ENCODE measurements at places on chromosomes 1 and 21.

- no peak for DNase-seq
Measured at GRCh38 chr1:87196110-87196827, 132.4 kb upstream of the LMO4 start.

- no peak for DNase-seq
Measured at GRCh38 chr1:234729561-234730474, 119.8 kb upstream of the IRF2BP2 start.

DNA sequence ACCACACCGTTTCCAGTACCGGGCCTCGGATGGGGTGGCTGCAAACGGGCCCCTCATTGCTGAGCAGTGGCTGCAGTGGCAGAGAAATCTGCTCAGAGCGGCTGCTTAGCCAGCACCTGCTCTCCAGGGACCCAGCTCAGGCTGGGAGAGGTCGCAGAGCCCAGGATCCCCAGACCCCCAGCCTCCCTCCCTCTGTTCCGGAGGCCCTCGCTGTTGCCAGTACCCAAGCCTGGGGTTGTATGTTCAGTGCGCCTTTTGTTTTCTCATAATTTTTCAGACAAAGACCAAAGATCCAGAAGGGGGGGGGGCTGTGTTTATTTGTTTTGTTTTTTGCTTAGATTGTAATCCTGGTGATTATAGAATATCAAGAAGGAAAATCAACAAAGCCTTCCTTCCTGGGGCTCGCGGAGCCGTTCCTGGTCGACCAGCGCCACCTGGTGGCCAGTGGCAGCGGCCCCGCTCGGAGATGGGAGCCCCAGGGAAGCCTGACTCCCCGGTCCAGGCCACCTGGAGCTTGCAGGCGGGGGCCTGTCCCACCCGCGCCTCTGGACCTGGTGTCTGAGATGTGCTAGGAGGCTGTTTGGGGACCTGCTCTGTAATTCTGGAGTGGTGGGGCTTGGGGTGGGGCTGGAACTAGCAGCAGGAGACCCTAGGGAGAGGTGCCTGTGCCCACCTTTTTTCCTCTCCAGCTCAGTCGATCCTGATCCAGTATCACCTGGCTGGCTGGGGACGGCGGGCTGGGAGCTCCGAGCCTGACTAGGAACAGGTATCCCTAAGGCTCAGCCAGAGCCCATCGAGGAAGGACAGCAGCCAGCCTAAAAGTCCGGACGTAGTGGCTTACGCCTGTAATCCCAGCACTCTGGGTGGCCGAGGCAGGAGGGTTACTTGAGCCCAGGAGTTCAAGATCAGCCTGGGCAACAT, 123.9 kb upstream of the VAMP3 start:
- peak; percentile 55 for DNase-seq

- no peak for DNase-seq
Measured at GRCh38 chr1:192010406-192010805, 147.9 kb upstream of the RGS18 start.

DNA sequence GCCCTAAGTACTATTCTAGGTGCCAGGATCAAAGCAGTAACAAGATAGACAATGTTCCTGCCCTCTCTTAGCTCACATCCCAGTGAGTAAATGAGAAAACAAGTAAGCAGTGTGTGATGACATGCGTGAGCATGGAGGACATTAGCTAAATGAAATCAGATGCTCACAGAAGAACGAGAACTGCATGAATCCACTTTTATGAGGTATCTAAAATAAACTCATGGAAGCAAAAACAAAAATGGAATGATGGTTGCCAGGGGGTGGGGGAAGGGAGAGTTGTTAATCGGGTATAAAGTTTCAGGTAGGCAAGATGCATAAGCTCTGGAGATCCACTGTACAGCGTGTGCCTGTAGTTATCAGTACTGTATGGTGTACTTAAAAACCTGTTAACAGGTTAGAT, 195.1 kb downstream of the HHAT start:
- no peak for DNase-seq

- DNase-seq = peak; percentile 76
Measured at GRCh38 chr21:44710756-44711326, 531 bp downstream of the TSPEAR start.

- peak; percentile 46 for DNase-seq
Measured at GRCh38 chr1:185156288-185156853, 382 bp downstream of the TRMT1L start.

DNA sequence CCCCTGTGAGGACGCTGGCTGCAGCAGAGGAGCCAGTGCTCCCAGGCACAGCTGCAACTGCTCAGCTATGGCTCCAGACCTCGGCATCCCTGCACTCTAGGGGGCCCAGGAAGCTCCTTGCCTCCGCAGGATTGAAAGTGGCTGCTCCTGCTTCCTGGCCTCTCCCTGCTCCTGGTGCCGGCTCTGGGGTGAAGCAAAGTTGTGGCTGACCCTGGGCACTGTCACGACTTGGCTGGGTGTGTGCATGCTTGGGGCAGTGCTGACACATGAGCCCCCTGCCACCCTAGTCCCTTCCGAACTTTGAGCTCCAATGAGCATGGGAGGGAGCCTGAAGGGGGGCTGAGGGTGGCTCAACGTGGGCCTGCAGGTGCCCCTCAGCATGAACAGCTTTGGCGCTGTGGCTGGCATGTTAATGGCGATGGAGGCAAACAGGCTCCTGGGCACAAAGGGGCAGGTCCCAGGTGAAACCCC, 1512.2 kb downstream of the KCNT2 start:
- no peak for DNase-seq

- DNase-seq = no peak
Measured at GRCh38 chr1:186633116-186633515, 47.1 kb downstream of the PTGS2 start.

DNA sequence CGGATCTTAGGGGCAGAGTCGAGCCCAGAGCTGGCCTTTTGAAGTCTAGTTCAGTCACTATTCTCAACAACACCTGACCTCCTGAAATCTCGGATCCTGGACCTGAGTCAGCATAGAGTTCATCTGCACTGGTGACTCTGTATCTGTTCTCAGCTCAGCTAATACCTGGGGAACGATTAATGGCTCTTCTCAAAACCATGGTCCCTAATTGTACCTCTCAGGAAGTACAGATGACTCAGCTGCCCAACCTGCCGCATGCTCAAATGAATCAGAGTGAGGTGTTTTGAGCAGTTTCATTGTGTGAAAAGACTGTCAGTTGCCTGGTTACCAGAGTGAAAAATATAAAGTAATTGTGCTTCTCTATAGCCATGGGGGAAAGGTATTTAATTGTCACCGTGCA, 89.2 kb downstream of the SLC35F3 start:
- DNase-seq = no peak

- DNase-seq = no peak
Measured at GRCh38 chr1:117069220-117069844, 9.2 kb downstream of the TTF2 start.

DNA sequence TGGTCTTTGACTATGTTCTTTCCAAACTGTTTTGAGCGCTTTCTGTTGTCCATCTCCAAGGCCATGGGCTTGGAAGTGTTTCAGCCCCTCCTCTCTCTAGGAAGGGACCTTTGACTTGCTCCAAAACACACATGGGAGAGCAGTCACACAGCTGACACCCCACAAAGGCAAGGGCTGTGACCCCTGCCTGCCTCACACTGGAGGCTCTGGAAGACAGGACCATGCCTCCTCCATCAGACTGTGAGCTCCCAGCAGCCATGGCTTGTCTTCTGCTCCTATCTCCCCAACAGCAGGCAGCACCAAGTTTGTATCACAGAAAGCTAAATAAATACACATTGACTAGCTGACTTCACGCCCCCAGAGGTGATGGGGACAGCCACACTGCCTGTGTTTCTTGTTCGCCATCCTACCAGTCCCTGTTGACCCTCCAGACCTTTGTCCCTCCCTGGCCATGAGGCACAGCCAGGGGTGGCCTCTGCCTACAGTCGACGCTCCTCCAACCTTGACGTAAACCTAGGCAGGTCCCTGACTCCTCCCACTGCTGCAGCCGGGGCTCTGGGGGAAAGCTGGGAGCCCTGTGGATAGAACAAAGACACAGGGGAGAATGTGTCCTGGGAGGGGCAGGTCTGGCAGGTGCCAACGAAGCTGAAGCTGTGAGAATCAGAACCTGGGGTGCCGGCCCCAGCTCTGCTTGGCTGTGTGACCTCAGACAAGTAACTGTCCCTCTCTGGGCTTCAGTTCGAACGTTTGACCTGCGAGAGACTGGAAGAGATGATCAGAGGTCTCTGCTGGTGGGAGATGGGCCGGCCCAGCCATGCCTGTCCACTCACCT, 4.8 kb downstream of the PLA2G2F start:
- DNase-seq = no peak

DNA sequence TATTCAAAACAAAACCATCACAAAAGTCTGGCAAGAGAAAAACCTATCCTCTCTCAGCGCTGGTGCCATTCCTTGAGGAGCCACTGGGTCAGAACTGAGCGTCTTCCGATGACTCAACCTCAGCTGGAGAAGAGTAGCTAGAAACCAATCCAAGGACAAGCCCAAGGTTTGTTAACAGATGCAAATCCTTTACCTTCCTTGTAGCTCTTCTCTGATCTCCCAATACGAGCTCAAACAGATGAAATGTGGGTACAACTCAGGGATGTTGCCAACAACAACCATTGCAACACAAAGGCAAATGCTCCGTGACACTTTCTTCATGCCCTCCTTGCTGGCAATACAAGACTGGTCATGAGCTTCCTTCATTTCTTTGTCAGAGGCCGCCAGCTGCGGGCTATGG, 337.1 kb downstream of the SIPA1L2 start:
- DNase-seq = no peak

GRCh38 chr21:35850029-35850428, 210.3 kb downstream of the SETD4 start:
- no peak for DNase-seq

DNA sequence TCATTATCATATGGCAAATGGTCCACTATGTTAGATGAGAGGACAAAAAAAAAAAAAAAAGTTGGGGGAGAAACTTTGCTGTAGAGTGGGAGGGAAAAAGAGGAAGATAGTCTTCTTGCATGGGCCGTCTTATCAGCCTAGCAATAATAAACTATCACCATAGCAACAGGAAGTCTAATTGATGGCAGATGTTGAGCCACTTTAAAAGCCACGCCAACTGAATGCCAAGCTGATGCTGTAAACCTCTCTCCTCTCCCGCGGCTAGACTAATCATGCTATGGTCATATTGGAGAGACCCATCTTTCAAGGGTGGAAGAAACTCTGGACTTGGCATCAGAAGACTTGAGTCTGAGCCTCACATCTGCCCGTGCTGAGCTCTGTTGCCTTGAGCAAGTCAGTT, 122.2 kb upstream of the HOOK1 start:
- DNase-seq = peak; percentile 17

DNA sequence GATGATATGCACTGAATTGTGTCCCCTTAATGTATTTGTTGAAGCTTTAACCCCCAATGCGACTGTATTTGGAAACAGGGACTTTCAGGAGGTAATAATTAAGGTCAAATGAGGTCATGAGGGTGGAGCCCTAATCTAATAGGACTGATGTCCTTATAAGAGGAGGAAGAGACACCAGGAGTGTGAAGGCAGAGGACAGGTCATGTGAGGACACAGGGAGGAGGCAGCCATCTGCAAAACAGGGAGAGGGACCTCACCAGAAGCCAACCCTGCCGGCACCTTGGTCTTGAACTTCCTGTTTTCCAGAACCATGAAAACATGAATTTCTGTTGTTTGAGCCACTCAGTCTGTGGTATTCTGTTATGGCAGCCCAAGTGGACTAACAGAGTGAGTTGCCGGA, 15.3 kb downstream of the SYF2 start:
- DNase-seq = no peak

- DNase-seq = no peak
Measured at GRCh38 chr1:160954158-160955104, at the start of gene ITLN2. TSS of gene ITLN2 (minus strand) at chr1:160954809. CDS start at chr1:160954741, 68 bp downstream.

DNA sequence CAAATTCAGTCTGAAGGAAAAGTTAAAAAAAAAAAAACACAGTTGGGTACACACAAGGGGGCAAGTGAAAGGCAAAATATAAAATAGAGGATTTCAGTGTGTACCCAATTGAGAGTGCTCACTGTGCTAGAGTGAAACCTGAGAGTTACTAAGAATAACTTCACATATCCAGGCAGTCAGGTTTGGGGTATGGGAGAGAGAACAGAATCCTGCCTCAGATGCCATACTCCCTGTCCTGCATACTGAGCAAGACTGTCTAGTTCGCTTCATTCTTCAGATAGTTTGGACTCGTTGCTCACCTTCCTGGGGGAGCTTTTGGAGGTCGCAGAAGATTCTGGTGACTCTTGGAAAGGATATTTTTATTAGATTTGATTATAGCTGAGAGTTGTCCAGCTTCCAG, 20.4 kb downstream of the CEP85 start:
- DNase-seq = no peak

DNA sequence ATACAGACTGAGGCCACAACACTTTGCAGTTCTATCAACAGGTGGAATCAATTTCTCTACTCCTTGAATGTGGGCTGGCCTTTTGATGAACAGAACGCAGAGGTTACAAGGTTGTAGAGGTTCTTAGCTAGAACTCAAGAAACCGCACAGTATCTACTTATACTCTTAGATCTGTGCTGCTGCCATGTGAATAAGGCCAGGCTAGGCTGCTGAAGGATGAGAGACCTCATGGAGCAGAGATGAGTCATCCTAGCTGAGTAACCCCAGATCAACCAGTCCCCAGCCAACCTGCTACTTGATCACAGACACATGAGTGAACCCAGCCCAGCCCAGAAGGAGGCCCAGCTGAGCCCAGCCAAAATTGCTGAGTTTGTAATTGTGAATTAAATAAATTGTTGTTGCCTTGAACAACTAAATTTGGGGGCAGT, 35.3 kb upstream of the BCAR3 start:
- no peak for DNase-seq

DNA sequence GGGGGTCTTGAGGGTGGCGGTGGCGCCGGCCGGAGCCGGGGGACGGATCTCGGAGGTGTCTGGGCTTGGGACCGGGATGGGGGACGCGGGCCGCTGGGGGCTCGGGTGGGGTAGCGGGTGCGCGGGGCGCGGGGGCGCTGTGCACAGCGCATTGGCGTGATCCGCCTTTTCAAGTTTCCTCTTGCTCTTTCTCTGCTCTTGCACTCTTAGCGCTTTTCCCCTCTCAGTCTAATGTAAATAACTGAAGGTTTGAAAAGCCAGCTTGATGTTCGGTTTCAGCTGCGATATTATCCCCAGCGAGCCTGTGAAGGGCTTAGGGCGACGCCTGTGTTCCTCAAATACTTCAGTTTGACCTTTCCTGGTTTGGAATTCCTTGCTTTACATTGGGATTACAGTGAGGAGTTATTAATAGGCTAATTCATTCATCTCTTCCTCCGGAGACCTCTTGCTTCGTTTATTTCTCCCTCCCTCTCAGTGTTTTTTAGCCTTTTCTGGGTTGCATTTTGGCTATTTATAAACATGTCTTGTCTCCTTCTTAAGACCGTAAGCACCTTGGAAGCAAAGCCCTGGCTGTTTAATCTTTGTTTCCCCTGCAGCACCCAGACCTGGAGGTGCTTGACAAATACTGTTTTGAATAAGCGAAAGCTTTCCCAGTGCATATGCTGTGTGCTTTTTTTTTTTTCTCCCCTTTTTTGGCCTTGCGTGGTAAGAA, 693 bp downstream of the RAB4A start:
- DNase-seq = peak; percentile 16

- no peak for DNase-seq
Measured at GRCh38 chr1:113681596-113682337, 77.5 kb downstream of the PHTF1 start.

DNA sequence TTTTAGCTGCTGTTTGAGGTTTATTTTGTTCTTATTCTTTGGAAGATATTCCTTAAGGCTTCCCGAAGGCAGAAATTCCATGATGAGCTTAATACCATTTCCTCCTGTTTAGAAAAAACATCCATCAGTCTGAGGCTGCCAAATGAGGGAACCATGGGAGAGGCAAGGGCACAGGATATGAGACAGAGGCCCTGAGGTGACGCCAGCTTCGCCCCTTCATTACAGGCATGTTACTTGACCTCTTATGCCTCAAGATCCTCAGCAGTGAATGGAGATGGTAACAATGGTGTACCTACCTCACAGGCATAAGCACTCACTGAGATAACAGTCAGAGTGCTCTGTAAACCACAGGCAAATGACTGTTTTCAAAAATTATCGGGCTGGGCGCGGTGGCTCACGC, 93.6 kb downstream of the RAVER2 start:
- DNase-seq = no peak

Measured in NCI-H1092 (cell line).